ENCODE measurements at places on chromosomes 7 and 10.
A peak's percentile ranks its signal among the peaks of the same experiment; 100 is the strongest.

DNA sequence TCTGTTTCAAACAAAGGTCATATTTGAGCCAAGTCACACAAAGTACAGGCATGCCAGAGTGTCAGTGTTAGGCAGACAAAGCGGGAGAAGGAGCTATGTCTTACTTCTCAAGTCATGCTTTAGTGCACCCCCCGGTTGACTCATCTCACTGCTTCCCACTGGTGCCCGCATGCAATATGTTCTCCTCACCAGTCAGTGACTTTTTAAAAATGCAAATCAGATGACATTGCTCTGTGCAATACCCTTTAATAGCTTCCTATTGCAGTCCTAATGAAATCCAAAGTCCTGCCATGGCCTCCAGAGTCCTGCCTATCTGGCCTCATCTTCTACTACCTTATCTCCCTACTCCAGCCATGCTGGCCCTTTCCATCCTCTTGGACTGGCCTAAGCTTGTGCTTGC is 429.1 kb downstream of the ACTR3B start:
- no peak for DNase-seq

DNA sequence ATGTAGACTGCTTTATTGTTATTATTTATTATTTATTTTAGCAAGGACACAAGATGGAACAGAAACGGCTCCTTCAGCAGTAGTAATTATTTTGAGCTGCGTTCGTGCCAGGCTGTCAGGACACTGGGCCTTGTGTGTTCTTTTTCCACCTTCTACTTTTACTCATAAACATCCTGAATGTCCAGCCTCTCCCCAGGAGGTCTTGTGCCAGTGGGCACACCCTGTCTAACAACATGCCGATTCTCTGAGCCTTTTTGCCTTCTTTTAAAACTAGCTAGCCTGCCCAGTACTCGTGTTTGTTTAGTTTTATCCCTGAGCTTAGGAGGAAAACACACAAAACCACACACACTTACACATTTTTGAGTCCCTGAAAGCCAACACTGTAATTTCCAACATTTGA is 1.2 kb downstream of the SCIN start:
- DNase-seq = no peak

GRCh38 chr7:156998988-156999957 is 11.2 kb downstream of the MNX1 start:
- peak; percentile 34 for DNase-seq

DNA sequence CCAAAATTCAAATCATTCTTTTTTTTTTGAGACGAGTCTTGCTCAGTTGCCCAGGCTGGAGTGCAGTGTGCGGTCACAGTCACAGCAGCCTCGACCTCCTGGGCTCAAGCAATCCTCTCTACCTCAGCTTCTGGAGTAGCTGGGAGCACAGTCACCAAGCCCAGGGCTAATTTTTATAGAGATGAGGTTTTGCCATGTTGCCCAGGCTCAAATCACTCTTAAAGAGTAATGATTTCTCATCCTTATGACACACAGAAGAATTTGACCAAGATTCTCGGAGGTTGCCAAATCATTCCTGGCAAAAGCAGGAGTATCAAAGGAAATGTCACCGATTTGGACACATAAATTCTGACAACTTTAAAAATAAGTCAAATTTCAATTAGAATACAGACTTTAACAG is 39.1 kb downstream of the SIRT1 start:
- no peak for DNase-seq

DNA sequence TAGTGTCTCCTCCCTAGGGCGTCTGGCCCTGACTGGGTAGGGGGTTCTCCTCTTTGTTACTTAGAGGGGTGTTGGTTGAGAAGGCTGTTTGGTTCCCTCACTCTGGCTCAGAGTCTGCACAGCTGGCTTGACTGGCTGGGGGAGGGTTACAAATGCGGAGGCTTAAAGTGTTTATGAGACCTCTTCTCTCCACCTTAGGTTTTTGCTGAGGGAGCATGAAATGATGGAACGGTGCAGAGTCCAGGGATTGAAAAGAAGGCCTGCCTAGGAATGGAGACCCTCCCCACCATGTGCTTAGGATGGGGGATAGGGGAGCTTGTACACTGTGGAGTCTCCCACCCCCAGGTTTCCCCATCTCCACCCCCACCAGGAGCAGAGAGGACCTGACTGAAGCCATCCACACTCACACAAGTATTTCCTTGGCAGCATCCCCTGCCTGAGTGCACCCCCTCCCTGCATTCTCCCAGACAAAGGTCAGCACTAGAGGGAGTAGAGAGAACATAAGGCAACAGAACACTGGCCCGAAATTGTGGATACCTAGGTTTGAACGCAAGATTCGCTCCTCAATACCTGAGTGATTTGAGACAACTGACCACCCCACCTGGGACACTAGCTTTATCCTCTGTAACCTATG is 1.7 kb upstream of the LDB1 start:
- DNase-seq = no peak

DNA sequence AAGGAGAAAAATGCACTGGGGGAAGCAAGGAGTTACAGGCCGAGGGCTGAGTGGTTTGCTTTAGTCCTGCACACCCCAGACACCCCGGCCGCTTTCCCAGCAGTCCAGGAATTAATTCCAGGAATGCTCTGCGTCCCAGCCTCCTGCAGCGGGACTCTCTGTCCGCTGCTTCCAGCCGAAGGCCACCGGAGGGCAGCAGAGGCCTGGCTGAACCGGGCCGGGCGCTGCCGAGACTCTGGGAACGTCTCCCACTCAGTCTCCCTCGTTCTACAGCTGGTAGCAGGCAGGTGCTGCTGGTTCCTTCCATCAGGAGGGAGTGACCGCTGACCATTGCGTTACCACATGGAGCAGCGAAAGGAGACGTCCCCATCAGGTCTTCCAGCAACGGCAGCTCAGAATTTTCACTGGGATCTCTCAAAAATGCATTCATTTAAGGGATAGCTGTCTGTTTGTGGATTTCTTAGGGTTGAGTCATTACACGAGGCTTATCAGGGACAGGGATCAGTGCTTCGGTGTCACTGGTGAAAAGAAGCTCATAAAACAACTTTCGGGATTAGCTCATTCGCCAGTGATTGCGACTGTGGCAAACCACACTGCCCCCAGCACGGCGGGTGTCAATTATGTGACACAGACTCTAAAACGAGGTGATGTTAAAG is 24.9 kb upstream of the PITRM1 start:
- peak; percentile 83 for DNase-seq

GRCh38 chr7:76234931-76235441 is 33.3 kb downstream of the SRRM3 start:
- peak; percentile 86 for DNase-seq

DNA sequence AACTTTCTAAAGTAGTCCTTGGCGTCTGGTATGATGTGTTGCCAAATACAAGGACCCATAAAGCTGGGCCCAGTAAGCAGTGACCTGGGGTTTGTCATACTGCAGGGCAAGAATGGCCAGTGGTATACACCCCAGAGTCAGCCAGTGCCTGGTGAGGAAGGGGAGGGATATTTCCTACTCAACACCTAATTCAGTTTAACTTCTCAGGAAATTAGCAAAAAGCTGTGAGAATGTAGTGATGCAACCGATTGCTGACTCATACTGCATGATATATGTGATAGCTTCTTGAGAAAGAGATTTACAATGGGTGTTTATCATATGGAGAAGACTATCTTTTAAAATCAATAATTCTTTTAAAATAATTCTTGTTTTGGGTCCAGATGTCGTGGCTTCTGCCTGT is 889.3 kb upstream of the CELF2 start:
- no peak for DNase-seq

DNA sequence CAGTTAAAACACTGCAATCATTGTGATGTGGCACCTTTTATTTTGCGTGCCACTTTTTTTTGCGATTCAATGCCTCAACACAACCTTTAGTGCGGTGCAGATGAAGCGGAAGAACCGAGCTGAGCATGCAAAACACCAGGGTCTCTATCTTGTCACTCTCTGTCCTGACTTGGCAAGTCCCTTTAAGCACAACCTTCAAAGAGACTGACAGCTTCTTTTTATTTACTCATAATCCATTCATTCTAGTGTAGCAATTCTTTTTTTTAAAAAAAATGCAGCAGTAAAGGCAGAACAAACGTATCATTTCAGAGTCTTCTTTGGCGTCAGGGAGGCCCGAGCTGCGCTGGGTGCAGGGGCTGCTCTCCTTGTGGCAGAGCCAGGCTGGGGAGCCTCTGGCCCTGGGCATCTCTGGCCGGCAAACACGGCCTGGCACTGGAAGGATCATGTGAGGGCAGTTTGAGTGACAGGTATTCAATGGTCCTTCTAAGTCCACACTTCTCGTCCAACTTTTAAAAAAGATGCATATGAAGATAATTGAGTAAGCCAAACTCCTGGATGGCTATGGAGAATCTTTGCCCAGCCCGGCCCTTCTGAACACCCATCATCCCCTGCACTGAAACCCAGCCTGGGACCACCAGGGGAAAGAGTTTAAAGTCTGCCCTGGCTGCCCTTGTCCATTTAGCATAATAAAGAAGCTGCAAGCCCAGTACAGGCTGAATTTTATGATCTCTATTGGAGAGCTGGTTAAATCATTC is 3.9 kb downstream of the PTF1A start:
- no peak for DNase-seq

Measured in D721Med (cell line).